ENCODE measurements at places on chromosomes 11 and 22.

GRCh38 chr11:10255388-10256125 is 38.5 kb downstream of the SBF2 start:
- DNase-seq = no peak

DNA sequence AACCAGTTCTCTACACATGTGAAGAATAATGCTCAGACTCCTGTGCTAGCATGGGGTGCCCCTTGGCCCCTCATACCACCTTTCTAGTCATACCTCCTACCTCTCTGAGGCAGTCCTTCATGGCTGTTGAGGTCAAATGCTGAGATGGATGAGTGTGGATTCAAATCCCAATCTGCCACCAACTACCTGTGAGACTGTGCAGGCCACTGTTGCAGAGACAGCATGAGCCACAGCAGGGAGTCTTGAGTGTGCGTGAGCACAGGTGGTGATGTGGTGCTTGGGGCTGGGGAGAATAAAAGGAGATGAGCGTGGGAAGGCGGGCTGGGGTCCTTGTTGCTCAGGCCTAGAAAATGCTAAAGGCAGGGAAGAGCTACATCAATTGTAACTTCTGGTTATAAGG is 218.0 kb upstream of the E2F8 start:
- no peak for DNase-seq

GRCh38 chr11:64339754-64340408 is at the start of gene CCDC88B:
CCDC88B (plus strand) TSS chr11:64340204; CDS start chr11:64340267, 63 bp downstream.
- DNase-seq = no peak

- no peak for DNase-seq
Observed at GRCh38 chr11:35826006-35826405, 117.9 kb upstream of the LDLRAD3 start.

GRCh38 chr11:124729571-124729970 is 10.2 kb upstream of the NRGN start:
- DNase-seq = no peak

DNA sequence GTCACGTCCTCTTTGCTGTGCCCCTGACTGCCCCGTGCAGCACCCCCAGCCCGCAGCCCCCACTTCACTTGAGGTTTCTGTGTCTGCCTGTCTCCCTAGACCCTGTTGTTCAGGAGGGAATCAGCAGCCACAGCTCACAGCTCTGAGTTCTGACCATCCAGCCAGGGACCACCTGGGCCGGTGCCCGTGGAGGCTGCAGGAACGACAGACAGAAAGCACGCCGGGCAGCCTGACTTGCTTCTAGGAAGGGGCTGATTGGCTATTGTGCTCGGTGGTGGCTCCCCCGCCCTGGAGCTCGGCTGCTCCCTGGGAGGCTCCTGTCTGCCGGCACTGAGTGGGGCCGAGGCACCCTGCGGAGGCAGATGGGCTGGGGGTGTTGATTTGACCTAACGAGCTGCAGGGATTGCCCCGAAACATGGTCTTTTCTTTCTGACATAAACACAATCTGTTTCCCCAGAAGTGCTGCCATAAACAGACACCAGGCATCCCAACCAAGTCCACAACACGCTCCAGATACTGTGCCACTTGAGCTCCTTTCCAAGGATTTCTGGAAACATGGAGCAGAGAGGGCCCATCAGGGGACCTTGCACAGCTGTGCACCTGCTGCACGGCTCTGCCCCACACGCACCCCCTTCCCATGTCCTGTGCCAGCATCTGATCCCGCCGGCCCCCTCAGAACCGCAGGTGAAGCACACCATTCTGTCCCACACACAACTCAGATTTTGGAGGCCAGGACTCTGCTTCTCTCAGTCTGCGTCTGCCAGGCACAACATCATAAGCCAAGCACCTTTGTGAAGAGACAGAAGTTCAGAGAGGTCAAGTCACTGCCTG is 855.9 kb downstream of the TBC1D22A start:
- DNase-seq = no peak

GRCh38 chr22:17198170-17199002 is 20.8 kb downstream of the ADA2 start:
- DNase-seq = no peak

DNA sequence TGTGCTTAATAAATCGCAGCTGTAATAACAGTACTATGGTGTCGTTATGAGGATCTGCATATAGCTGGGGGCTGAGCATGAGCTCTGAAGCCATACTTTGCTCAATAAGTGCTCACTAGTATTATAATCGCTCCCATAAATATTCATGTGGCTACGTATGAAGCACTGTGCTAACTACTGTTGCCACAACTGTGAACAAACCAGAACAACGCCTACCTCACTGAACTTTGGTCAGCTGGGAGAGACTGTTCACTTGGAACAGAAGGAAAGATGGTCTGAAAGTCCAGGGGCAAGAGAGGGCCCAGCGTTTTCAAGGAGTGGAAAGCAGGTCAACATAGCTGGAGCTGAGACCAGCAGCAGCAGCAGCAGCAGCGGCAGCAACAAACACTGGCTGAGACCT is 141.6 kb downstream of the EFCAB6 start:
- DNase-seq = no peak
